ENCODE measurements at places on chromosomes 7 and 10.

GRCh38 chr7:85396676-85397075 lies 209.8 kb upstream of the SEMA3D start:
- no peak for DNase-seq

- no peak for DNase-seq
Observed at GRCh38 chr7:115679976-115680375, 350.6 kb downstream of the TFEC start.

GRCh38 chr7:5827755-5828154 lies 46.3 kb upstream of the RNF216 start:
- DNase-seq, result no peak

DNA sequence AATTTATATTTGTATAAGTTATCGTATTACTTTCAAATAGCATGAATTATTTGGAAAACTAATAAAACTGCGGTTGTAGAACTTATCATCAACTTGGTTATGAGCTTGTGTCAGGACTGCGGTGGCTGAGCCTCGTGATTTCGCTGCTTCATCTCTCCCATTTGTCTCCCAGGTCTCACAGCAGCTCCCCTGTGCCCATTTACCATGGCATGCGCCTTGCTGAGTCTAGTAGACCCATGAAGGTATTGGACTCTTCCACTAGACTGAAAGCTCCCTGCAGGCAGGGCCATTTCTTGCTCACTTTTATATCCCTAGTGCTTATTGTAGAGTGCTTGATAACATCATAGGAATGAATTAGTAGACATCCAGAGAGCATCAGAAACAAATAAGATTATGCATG lies 53.9 kb downstream of the CPXM2 start:
- no peak for DNase-seq

- no peak for DNase-seq
Observed at GRCh38 chr10:22317076-22317370, 835 bp downstream of the COMMD3 start.

- DNase-seq, result no peak
Observed at GRCh38 chr7:158117341-158118222, 470.0 kb downstream of the PTPRN2 start.

DNA sequence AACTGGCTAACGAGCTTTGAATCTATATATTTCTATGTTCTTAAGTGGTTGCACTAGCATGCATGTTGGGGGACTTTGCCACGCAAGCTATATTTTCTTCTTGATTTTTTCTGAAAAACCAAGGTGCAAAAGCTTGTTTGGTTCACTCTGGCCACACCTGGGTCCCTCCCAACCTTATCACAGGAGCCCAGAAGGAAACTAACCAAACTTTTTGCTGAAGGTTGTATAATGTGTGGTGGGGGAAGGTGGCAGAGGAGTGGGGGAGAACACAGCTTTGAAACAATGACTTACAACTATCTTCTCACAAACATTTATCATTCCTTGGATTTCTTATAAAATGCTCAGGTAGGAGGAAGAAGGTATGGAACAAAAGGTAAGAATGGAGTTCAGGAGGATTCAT lies 75.3 kb downstream of the TMEM168 start:
- no peak for DNase-seq

GRCh38 chr7:16399916-16400892 lies 21.1 kb downstream of the CRPPA start:
- DNase-seq, result no peak

DNA sequence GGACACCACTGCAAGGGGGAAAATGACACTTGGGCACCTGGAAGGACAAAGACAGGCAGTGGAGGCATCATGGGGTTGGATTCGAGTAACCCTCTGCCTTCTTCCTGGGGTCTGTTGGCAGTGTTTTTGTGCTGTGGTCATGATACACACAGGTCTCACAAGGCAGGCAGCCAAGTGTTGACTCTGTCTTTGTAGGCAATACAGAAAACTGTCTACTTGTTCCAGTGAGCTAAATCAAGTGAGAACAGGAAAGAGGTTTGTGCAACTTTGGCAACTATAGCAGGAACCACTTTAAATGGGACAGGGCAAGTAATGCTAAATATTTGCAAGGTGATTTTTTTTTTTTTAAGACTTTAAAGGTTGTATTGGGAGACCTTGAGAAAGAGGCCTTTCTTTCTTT lies 578.6 kb upstream of the GALNT17 start:
- DNase-seq, result no peak

GRCh38 chr10:34231441-34232180 lies 583.5 kb downstream of the PARD3 start:
- no peak for DNase-seq

GRCh38 chr7:20053334-20054104 lies 163.7 kb downstream of the MACC1 start:
- DNase-seq, result no peak

DNA sequence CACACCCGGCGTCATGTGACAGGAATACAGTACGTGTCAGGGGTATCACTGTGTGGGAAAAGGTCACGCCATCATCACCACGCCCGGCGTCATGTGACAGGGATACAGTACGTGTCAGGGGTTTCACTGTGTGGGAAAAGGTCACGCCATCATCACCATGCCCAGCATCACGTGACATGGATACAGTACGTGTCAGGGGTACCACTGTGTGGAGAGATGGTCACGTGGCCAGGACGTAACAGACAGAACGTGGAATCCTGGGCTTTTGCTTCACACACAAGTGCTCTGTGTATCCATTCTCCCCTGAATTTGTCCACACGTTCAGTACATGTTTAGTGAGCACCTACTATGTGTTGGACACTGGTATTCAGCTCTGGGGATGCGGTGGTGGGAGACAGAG lies 34.5 kb upstream of the DIP2C start:
- no peak for DNase-seq

DNA sequence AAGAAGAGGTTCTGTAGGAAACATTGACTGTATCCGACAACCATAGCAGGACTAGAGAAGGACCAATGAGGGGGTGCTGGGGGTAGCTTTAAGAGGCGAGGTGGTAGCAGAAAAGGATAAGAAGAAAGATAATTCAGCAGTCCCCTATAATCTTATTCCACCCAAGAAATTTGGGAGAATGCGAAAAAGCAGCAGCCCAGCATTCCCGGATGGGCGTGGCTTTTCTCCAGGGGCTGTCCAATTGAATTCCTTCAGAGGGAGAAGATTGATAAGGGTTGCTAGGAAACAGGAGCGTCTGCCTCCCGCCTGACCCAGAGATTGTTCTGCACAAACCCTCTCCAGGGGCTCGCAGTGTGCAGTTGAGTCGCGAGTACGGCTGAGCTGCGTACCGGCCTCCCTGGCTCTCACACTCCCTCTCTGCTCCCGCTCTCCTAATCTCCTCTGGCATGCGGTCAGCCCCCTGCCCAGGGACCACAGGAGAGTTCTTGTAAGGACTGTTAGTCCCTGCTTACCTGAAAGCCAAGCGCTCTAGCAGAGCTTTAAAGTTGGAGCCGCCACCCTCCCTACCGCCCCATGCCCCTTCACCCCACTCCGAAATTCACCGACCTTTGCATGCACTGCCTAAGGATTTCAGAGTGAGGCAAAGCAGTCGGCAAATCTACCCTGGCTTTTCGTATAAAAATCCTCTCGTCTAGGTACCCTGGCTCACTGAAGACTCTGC lies at the start of gene GRM3:
TSS of gene GRM3 (plus strand) at position 349 of the 721 bp plus-strand sequence. CDS start 121,237 bp downstream, outside the sequence.
- DNase-seq, result no peak

DNA sequence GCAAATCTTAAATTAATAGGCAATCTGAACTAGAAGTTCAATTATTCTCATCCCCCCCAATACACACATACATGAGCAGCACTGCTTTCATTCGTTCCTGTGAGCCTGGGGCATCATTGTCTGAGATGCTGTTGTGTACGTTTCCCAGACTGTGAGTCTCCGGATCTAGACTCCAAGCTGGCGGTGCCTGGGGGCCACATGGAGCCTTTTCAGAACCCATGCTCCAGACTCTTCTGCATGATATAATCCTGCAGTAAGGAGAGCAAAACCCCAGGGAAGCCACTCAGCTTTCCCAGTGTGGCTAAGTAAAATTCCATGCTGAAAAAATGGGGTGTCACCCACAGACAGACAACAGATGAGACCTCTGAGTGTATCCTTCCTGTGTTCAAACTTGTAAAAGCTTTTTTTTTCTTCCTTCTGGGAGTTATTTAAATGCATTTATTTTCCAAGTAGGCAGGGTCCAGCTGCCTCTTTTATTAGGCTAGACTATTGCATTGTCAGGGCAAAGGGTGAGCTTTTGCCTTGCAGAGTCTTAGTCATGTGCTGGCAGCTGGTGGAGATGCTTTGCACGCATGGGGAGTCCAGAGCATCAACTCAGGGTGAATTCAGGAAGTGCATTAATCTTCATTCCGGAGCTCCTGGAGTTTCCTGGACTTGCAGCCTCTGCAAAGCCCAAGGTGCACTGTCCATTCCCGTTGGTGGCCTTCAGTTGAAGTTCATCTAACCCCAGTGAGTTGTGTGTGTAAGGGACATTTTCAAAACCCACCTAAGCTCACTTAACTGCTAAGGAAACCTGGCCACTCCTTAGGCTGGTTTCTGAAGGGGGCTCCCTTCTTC lies 185.7 kb upstream of the ADO start:
- DNase-seq, result no peak

DNA sequence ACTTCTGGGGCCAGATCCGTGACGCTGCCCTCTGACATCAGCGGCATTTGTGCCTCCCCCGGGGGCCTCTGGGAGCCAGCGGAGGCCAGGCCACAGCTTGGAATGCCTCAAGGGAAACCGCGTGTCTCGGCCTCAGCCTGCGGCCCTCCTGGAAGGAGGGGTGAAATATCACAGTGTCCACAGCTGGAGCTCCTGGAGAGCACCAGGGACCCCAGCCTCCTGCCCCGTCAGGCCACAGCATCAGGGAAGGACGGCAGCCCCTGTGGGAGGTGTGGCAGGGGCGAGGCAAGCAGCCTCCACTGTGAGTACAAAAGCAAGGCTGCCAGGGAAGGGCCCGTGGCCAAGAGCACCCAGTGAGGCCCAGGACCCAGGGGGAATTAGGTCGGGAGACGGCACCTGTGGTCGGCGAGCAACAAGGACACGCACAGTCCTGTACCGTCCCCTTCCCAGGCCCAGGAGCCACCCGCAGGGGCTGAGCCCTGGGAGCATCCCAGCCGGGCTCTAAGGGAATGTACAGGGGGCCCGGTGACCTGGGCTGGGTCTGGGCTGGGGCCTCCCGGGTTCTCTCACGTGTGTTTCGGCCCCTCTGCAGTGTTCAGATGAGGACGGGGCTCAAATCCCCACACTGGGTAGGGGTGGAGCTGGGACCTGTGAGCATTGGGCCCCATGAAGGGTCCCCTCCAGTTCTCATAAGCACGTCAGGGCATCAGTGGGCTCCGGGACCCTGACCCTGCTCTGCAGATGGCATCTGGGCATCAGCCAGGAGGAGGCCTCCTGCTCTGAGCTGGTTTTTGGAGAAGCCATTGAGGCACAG lies 18.7 kb upstream of the KNDC1 start:
- DNase-seq, result no peak

GRCh38 chr10:120931423-120931822 lies 80.3 kb downstream of the WDR11 start:
- DNase-seq, result no peak

DNA sequence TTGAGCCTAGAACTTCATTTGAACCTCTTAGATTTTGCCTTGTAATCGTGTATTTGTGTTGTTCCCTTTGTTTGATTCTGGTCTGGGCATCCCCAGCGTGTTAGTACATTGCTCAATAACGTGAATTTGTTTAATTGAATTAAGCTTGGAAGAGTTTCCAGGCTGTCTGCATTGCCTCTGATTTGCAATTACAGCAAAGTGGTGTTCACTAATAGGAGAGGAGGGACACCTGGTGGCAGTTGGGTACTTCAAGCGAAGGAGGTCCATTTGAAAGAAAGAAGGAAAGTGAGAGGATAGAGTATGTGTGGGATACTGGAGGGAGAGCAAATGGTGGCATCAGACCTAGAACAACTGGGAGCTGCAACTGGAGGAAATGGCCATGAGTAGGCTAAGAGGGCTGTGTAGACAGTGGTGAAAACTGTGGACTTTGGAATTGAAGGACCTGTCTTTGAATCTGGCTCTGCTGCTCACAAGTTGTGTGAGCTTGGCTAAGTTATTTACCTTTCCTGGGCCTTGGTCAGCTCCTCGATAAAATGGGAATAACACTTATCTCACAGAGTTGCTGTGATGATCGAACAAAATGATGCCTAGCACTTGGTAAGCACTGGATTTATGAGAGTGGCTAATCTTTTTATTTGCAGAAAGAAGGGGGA lies 15.1 kb downstream of the LSMEM1 start:
- DNase-seq, result peak; percentile 32

DNA sequence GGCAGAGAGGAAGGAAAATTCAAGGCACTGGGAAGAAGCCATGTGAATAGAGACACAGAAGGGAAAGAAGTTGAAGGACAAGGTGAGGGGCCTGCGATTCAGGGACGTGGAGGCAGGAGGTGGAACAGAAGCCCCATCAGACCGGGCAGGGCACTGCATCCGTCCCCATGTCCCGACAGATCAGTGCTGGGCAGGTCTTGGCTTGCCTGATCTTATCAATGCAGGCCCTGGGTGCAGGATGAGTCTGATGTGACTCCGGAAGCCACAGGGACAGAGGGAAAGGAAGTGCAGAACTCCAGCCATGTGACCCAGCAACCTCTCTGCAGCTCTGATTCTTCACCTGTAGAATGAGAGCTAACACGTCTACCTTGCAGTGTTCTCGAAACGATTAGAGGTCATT lies 136.2 kb upstream of the CTBP2 start:
- DNase-seq, result no peak

- no peak for DNase-seq
Observed at GRCh38 chr7:47150497-47151260, 431.2 kb downstream of the TNS3 start.

- DNase-seq, result peak; percentile 16
Observed at GRCh38 chr7:8260871-8261694, 884 bp downstream of the ICA1 start.

GRCh38 chr7:139827042-139827441 lies 2.0 kb upstream of the TBXAS1 start:
- DNase-seq, result no peak

DNA sequence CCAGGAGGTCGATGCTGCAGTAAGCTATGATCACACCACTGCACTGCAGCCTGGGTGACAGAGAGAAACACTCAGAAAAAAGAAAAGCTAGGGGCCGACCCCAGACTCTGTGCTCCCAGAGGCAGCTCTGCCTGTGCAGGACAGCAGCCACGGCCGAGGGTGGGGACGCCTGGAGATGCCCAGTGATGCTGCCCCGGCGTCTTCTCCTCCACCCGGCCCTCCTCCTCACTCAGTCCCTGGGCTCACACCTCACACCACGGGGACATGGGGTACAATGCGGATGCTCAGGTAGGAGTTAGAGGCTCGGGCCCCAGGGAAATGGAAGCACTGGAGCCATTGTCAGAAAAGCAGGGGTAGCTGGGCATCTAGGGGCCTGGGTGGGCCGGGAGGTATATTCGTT lies 46.3 kb upstream of the ELFN1 start:
- no peak for DNase-seq

- no peak for DNase-seq
Observed at GRCh38 chr10:70478191-70479164, at the start of gene PALD1. TSS of gene PALD1 (plus strand) at chr10:70478767. CDS start at chr10:70525952, 47,185 bp downstream.

All from epithelial cell of proximal tubule (primary cell).